ENCODE measurements at places on chromosomes 11 and 22.

DNA sequence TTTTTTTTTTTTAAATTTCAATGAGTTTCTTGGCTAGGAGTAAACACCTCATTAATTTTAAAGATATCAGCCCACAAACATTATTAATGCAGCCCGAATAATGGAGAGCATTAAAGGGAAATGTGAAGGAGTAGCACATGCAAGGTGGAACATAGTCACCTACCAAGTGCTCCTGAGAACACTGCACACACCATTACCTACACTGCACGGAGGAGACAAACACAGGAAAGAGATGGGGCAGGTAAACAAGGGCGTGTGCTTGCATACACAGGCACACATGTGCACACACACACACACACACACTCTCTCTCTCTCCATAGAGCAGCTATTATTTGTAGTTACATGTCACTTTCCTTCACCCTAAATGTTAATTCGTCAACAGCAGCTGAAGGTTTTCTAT lies 30.2 kb downstream of the HTR3B start:
- no peak for DNase-seq

DNA sequence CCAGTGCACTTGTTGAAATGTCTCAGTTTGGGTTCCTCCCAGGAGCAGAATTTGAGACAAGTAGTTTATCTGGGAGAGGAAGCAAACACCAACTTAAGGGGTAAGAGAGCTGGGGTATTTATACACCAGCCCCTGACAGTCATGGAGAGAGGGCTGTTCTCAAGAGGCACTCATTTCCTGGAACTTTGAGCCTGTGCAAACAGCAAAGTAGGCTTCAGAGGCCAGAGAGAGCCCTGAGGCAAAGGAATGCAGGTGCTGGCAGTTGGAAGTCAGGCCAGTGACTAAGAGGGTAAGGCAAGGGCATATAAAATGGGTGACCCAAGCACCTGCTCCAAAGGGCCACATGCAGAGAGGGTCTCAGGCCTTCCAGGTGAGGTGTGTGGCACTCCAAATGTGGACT lies 16.1 kb downstream of the MS4A18 start:
- DNase-seq: no peak

GRCh38 chr11:33539751-33540150 lies 160.9 kb downstream of the C11orf91 start:
- DNase-seq: no peak

GRCh38 chr11:119680541-119681360 lies 48.2 kb downstream of the NECTIN1 start:
- DNase-seq: no peak

DNA sequence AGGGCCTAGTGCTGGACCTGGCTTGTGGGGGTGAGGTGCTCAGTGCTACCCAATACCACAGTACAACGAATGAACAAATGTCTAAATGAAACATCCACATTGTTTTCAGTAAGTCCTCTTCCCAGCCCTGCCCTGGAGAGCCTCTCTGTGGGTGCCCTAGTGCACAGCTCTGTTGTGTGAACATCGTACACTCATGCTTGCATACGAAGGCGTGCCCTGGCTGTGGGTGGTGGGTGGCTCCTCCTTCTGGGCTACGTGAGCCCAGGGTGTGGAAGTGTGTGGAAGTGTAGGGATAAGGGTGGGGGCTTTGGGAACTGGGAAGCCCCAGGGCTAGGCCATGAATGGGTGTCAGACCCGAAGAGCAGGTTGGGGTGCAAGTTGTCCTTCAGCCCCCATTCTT lies 592 bp upstream of the NLRX1 start:
- no peak for DNase-seq

DNA sequence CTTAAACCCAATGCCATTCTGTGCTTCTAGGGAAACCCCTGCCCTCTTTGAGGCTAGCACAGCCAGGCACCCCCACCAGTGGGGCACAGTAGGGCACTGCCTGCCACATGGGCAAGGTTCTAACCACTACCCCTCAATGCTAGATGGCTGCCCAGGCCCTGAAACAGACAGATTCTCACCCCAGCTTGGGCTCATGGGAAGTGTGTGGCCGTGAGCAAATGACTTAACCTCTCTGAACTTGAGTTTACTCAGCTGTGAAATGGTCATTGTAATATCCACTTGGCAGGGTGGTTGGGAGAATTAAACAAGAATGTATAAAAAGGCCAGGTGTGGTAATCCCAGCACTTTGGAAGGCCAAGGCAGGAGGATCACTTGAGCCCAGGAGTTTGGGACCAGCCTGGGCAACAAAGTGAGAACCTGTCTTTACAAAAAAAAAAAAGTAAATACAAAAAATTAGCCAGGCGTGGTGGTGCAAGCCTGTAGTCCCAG lies 22.4 kb downstream of the C22orf23 start:
- no peak for DNase-seq

DNA sequence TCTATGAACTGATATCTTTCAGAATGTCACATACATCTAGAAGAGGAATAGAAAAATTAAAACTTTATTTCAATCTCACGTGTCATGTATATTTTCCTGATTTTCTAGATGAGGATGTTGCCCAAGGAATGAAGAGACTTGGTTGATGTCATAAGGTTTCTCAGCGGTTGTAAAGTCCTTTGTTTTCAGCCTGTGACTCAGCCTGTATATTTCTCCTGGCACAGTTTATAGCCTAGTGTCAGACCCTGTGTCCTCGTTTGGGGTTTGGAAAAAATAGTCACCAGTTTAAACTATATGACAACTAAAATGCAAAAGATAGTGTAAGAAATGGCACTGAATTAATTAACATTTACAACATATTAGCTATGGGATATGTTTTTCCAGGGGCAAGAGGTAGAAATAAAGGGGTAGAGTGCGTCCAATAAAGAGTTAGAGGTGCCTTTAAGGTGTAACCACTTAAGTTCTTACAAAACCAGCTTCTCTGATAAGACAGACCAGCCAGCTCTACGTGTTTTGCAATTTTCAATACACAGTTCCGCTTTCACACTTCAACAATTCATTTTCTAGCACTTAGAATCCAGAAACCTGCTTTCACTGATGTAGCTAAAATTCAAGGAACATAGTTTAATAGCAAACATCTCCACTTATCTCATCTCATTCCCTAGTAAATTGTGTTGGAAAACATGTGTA lies 1432.6 kb upstream of the TENM4 start:
- no peak for DNase-seq

GRCh38 chr11:92837595-92837994 lies 131.9 kb upstream of the MTNR1B start:
- DNase-seq: no peak

DNA sequence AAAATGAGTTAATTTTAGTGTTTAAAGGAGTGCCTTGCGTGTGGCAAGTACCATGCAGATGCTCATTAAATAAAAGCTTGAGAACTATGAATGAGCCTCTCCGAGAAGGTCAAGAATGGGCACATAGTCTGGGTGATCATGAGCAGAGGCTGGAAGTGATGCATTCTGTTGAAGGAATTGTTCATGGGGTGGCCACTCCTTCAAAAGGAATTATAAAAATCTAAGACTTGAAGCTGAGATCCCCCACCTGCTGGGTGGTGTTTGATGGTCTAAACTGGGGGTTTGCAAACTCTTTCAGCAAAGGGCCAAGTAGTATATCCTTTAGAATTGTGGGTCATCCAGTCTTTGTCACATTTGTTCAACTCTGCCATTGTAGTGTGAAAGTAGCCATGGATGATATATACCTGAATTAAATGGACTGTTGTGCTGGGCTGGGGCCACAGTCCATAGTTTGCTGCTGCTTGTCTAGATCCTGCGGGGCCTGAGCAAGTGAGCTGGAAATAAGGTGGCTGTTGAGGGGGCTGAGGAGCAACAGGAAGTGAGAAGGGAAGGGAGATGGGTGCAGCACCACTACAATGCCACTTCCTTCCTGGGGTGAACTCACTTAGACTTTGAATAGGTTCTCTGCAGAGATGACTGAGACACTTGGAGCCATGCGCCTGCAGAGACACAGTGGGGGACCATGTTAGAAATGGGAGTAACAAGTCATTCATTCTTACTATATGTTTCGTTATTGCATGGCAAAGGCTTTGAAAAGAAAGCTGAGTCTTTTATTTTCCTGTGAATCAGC lies 179.0 kb downstream of the SNX19 start:
- DNase-seq: no peak

- no peak for DNase-seq
Observed at GRCh38 chr11:114169321-114169749, 109.8 kb downstream of the ZBTB16 start.

- DNase-seq: no peak
Observed at GRCh38 chr11:6655790-6656583, at the start of gene DCHS1. TSS of gene DCHS1 (minus strand) at chr11:6655809. CDS start at chr11:6641613, 14,196 bp downstream.

GRCh38 chr11:126861796-126862459 lies 138.6 kb downstream of the KIRREL3 start:
- no peak for DNase-seq

- DNase-seq: no peak
Observed at GRCh38 chr11:59175091-59175501, 3.2 kb downstream of the DTX4 start.

GRCh38 chr11:1947592-1948237 lies 583 bp downstream of the MRPL23 start:
- DNase-seq: no peak

DNA sequence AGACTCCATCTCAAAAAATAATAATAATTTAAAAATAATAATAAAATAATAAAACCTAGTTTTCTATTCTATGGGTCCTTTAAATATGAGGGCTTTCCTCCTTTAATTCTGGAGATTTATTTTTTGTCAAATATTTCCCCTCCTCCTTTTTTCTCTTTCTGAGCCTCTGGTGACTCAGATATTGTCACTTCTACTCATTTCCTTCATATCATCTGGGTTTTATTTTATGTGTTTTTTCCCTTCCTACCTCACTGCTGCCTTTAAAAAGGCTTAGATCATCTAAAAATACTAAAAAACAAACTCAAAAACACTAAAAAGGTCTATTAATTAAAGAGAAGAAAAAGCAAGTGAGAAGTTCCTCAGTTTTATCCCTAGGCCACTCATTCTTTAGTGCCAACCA lies 138.9 kb downstream of the SPON1 start:
- DNase-seq: no peak

DNA sequence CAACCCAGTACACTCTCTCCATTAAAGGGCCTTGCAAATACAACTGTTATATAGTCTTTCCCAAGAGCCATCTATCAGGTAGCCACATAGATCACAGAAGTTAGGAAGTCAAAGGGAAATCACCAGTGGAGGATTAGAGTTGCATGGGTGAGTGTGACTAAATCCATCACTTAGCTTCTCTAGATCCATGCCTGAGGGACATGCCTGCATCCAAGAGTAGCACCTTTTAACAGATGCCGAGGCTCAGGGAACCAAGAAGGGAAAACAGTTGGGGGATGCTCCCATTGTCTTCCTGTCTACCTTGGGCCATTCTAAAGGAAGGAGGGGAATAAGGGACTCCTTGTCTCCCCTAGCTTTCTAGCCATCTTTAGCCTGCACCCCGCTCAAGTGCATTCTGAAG lies 77.9 kb downstream of the XRRA1 start:
- no peak for DNase-seq

DNA sequence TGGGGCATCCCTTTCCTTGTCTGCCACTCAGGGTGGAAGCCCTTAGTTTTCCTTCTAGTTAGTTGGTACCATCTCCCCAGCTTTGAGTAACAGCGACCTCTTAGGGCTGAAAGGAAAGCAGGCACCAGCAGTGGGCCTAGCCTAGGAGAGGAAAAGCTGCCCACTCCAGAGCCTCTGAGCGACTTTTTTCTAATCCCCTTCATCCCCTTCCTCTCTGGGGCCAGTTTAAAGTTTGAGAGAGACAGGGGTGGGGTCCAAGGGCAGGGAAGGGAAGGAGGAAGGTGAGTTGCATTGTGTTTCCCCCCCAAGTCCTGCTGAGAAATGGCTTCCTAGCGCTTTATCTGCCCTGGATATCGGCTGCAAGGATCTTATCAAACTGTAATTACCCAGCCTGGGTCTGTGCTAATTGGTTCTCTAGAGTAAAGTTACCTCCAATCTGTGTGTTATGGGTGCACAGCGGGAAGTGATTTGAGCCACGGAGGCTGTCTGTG lies 573.9 kb upstream of the CADM1 start:
- no peak for DNase-seq

GRCh38 chr22:42280140-42280539 lies 9.7 kb upstream of the TCF20 start:
- no peak for DNase-seq

DNA sequence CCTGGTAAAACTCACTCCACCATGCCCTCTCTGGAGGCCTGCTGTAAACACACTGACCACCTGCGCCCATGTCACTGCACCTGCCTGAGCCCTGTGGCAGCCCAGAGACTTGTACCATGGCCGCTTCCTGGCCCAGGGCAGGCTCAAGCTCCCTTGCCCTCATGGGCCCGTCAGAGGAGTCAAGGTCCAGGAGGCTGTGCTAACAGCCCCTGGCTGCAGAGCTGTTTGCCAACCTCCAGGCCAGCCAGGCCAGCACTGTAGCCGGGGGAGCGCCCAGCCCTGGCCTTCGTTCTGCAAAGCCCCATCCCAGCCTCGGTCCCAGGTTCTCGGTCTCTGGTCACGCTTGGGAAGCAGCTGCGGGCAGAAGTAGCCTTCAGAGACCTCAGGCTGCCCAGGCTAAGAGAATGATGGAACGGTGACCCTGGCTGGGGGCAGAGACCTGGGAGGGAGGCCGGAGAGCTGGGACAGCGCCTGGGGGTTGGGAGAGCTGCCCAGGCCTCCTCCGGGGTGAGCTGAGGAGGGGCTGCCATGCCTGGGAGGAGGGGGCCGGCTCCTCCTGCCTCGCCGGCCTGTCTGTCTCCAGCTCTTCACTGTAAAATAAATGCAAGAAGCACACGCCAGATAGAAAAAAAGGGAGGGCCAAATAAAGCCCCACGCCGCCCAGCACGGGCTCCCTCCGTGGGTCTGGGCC lies 11.9 kb upstream of the TCF20 start:
- no peak for DNase-seq

Data from activated CD4-positive, CD25-positive, alpha-beta regulatory T cell (primary cell).